CD4-positive, alpha-beta memory T cell (primary cell): ENCODE measurements at places on chromosomes 5 and 9. TPM values are rescaled to one million over a fixed set of nuclear protein-coding genes. Genes with fewer than 3 reads are reported as not detected.

DNA sequence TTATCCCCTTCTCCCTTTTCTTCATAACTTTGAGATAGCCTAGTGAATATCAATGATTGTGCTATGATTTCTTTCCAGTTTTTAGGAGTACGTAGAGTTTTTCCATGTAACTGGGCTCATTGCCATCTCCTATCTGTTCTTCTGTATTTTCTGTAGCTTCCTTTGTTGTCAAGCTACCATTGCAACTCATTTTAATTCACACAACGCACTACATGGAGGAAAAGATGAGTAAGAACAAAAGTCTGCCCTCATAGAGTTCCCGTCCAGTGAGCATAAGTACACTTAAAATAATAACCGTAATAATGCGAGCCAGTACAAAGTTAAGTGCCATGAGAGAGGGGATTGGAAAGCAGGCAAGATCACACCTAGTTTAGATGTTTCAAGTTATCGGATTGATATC lies 177.7 kb downstream of the PAM start:
- DNase-seq = no peak
- no peak overlapping the region for H3K27ac ChIP-seq
- peaks cover 4% of the 10 kb centered on the region for H3K36me3 ChIP-seq
- no peaks in the 10 kb centered on the region for H3K27me3 ChIP-seq

Gene SLC38A9
- polyA plus RNA-seq = 16.0 TPM

DNA sequence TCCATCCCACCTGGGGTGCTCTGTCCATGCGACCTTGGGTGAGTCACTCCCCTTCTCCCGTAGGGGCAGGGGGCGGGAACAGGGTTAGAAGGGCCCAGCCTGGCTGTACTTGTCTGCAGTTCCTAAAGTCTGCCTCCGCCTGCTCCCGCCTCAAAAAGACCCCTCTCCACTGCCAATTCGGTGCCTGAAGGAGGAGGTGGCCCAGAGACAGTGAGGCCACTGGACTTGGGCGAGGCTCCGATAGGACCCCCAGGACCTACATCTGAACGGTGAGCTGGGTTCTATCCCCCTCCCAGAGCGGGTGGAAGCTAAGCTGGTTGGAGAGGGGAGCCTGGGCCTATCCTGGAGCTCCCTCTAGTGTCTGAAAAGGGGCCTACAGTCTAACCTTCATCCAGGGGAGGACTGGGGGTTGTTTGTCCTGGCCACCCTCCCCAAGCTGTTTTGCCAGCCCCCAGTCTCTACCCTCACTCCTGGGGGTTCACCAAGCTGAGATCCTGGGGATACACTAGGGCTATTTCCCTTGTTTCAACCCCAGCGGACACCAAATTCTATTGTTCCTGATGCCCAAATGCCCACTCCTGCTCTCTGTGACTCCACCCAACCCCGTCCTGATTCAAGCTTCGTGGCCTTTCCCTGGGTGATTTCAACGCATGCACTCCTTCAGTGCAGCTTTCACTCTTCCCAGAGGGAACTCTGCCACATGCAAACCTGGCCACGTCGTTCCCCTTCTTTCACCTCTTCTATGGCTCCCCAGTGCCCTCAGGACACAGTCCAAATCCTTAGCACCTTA lies 6.1 kb upstream of the CRB2 start:
- no peaks in the 10 kb centered on the region for H3K4me1 ChIP-seq
- H3K27me3 ChIP-seq = no peaks in the 10 kb centered on the region
- H3K27ac ChIP-seq = no peak overlapping the region
- peak; percentile 64 for DNase-seq

- H3K4me1 ChIP-seq = no peaks in the 10 kb centered on the region
- H3K27ac ChIP-seq = no peak overlapping the region
- no peaks in the 10 kb centered on the region for H3K36me3 ChIP-seq
- H3K27me3 ChIP-seq = no peaks in the 10 kb centered on the region
- no peak for DNase-seq
- no peak overlapping the region for H3K4me3 ChIP-seq
Observed at GRCh38 chr5:73922875-73923557, 297.0 kb downstream of the ARHGEF28 start.

Gene LVRN
- polyA plus RNA-seq = not detected

Gene AMBP
- polyA plus RNA-seq = not detected

Gene ORM2
- not detected for polyA plus RNA-seq

DNA sequence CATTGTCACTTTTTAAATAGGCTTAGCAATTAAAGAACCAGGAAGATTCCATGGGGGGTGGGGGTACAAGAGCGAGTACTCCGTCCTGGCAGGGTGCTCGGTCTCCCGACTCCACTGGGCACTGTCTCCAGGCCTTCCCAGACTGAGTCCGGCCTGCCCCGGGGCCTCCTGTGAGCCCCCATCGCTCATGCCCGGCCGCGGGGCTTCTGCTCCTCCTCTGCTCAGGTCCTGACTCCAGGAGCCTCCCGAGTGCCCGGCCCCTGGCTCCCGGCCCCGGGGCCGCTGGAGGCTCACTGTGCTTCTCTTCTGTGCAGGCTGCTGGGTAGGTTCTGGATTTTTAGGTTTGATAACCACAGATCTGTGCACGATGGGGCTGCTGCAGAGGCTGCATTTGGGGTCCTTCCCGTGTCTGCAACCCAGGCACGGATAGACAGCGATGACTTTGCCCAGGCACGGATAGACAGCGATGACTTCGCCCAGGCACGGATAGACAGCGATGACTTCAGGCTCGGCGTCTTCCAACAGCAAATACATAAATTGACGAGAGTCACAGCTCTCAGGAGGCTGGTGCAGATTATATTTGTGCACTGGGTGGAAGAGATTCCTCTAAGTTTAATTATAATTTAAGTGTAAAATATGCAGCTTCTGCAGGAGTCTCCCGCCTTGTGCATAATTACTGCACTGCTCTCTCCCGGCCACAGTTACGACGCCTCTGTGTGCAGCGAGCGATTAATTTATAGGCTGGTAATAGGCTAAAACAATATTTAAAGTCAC lies 74.8 kb upstream of the RXRA start:
- no peaks in the 10 kb centered on the region for H3K36me3 ChIP-seq
- DNase-seq = no peak
- H3K27ac ChIP-seq = no peak overlapping the region
- no peaks in the 10 kb centered on the region for H3K27me3 ChIP-seq
- no peaks in the 10 kb centered on the region for H3K4me1 ChIP-seq
- H3K4me3 ChIP-seq = no peak overlapping the region

Gene MARCHF11
- not detected for polyA plus RNA-seq

- no peaks in the 10 kb centered on the region for H3K27me3 ChIP-seq
- H3K36me3 ChIP-seq = peaks cover 18% of the 10 kb centered on the region
- no peak for DNase-seq
- no peak overlapping the region for H3K27ac ChIP-seq
- H3K4me3 ChIP-seq = no peak overlapping the region
Observed at GRCh38 chr5:31476738-31477141, 55.2 kb downstream of the DROSHA start.

Gene MARCOL
- polyA plus RNA-seq = not detected

DNA sequence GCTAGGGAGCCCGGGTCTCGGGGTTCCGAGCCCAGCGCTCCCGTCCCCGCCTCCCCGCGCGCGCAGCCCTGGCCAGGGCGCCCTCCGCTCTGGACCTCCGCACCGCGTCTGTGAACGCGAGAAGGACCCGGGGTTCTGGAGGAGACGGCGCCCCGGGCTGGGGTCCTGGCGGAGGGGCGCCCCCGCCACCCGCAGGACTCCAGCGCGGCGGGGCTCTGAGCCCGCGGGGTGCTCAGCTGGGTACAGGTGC lies 431 bp downstream of the TMOD1 start:
- H3K36me3 ChIP-seq = no peaks in the 10 kb centered on the region
- no peak overlapping the region for H3K4me3 ChIP-seq
- no peak overlapping the region for H3K27ac ChIP-seq
